ENCODE measurements at places on chromosomes 4 and X.

- no peaks in the 10 kb centered on the region for H3K36me3 ChIP-seq
- peaks cover 18% of the 10 kb centered on the region for H3K4me1 ChIP-seq
- DNase-seq: peak; percentile 17
- no peak overlapping the region for H3K27ac ChIP-seq
Observed at GRCh38 chr4:6891436-6892170, 18.0 kb upstream of the TBC1D14 start.

DNA sequence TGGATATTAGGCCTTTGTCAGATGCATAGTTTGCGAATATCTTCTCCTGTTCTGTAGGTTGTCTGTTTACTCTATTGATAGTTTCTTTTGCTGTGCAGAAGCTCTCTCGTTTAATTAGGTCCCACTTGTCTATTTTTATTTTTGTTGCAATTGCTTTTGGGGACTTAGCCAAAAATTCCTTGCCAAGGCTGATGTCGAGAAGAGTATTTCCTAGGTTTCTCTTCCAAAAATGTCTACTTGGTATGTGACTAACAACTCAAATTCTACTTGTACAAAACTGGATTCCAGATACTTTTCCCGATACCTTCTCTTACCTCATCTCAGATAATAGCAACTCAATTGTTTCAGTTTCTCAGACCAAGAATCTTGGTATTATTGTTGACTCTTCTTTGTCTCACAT is 142.4 kb upstream of the GLRA2 start:
- no peaks in the 10 kb centered on the region for H3K36me3 ChIP-seq
- no peak overlapping the region for H3K27ac ChIP-seq
- no peak for DNase-seq
- H3K4me3 ChIP-seq: no peak overlapping the region

- H3K36me3 ChIP-seq: no peaks in the 10 kb centered on the region
- peak; percentile 62 for DNase-seq
- H3K27ac ChIP-seq: no peak overlapping the region
- no peaks in the 10 kb centered on the region for H3K4me1 ChIP-seq
Observed at GRCh38 chrX:19332983-19333382, 10.7 kb upstream of the PDHA1 start.

GRCh38 chrX:5870238-5870637 is 358.4 kb downstream of the NLGN4X start:
- DNase-seq: no peak
- H3K4me3 ChIP-seq: no peak overlapping the region
- H3K27me3 ChIP-seq: no peaks in the 10 kb centered on the region
- no peak overlapping the region for H3K27ac ChIP-seq
